ENCODE measurements at places on chromosomes 1 and 21.

DNA sequence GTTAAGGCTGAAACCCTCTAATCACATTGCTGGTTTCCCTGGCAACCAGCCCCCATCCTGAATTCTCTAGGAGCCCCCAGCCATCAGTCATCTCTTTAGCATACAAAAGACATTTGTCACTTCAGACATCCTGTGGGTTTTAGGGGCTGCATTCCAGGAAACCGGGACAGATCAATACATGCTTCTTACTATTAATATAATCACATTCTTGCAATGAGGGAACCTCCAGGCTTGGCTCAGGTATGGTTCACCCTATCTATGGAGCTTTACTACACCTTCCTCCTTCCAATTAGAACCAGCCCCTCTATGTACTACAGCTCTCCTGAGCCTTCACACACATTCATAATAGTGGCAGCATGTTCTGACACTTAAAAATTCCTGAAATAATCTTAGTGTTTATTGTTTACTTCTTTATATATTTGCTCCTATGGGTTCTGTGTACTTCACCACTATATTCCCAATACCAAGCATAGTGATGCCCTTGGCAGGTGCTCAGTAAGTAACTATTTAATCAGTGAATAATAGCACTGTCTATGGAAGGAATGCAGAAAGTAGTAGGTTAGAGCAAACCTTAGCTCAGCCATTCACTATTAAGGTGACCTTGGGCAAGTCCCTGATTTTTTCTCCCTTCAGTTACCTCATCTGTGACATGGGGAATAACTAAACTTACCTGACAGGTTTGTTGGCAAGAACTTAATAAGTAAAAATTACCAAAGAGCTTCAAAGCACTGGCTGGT is 59.6 kb downstream of the ZNF678 start:
- DNase-seq, result no peak

GRCh38 chr1:27397110-27397509 is 4.7 kb downstream of the GPR3 start:
- DNase-seq, result no peak

DNA sequence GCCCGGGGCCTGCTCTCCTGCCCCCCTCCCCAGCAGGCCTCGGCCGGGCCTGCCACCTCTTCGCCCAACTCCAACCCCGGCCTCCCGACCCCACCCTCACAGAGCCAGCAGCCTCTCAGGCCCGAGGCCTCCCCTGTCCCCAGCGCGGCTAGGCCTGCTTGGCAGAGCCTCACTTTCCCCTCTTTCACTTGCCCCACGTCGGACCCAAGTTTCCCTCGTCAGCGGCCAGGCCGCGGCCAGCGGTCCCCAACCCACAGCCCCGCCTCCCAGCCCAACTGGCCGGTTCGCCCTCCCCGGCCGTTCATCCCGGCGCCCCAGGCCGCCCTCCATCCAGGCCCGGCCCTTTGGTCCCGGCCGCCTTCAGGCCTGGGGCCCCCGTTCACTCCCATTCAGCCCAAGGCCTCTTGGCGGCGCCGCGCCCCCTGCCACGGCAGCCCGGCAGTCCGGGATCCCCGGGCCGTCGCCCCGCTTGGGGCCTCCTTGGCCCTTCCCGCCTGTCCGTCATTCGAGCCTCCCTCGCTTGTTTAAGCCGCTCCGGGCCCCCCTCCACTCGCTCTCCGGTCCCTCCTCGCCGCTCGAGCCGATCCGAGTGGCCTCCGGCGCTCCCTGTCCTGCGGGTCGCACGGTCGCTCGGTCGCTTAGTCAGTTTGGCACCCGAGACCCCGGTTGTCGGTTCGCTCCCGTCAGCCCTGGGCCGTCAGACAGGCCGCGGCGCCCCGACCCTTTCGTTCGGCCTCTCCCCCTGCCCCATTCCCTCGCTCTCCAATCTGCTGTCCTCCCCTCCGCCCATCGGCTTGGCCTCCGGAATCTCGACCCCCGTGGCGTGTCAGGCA is 1.4 kb downstream of the LRRC41 start:
- peak; percentile 77 for DNase-seq

GRCh38 chr1:235864931-235865525 is 1.7 kb downstream of the LYST start:
- DNase-seq, result no peak

GRCh38 chr1:1402072-1402900 is 3.2 kb upstream of the CCNL2 start:
- DNase-seq, result no peak

- peak; percentile 75 for DNase-seq
These were observed 529 bp downstream of the MPZL1 start for GRCh38 chr1:167722152-167722869.

DNA sequence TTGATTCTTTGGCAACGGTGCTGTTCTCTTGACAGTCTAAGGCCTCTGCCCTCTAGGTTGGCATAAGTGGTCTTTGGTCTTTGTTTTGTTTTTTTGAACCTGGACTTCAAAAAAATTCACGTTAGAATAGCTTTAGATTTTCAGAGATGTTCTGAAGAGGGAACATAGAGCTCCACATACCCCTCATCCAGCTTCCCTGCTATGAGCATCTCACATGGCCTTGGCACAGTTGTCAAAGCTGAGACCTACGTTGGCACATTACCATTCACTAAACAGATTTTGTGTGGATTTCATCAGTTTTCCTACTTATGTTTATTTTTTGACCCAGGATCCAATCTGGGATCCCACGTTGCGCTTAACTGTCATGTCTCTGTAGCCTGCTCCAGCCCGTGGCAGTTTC is 60.8 kb downstream of the ARHGEF10L start:
- DNase-seq, result no peak

DNA sequence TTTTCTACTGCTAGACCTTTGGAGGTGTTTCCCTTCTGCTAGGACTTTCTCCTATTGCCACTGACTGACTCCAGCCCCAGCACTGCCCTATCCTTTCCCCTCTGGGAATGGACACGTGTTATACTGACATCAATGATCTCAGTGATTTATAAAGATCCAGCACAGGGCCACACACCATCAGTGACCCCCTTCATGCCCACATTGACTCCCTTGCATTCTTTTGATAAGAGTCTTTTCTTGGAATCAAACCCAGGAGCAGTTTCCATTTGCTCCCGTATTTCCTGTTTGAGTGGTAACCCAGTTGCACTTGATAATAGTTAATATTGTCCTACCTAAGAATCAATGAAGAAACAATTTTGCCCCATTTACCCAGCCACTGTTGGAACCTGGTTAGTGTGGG is 501.0 kb upstream of the USP24 start:
- DNase-seq, result no peak

DNA sequence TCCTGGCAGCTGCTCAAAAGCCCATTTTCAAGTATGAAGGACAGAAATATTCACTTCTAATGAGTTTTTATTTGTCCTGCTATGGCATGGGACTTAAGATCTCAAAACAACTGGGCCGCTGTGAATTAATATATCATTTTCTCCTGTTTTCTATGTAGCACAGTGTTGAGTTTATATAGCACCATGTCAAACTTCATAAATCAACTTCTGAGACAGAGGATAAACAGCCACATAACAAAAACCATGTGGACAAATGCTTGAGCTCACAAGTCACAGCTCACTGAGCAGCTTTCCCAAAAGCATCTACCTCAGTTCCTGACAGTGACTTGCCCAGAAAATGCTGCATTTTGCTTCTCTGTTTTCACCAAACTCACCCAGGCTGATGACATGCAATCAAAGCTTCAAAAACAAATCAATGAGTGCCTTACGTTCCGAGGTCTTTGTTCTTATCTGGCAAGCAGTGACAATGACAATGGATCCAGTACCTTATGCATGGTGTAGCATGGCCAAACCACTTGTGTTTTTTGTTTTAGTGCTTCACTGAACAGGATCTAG is 722.6 kb downstream of the LRRIQ3 start:
- no peak for DNase-seq

- no peak for DNase-seq
These were observed 32.3 kb upstream of the KDM4A start for GRCh38 chr1:43617668-43618067.

GRCh38 chr1:198967566-198967965 is 328.7 kb downstream of the PTPRC start:
- no peak for DNase-seq

GRCh38 chr21:15978215-15978738 is 248.5 kb downstream of the USP25 start:
- DNase-seq, result no peak

- DNase-seq, result peak; percentile 74
These were observed at the start of gene IL10 for GRCh38 chr1:206772243-206772937. Gene IL10, minus strand, starts transcription at chr1:206772494. Its CDS starts 59 bp downstream, at chr1:206772435.

DNA sequence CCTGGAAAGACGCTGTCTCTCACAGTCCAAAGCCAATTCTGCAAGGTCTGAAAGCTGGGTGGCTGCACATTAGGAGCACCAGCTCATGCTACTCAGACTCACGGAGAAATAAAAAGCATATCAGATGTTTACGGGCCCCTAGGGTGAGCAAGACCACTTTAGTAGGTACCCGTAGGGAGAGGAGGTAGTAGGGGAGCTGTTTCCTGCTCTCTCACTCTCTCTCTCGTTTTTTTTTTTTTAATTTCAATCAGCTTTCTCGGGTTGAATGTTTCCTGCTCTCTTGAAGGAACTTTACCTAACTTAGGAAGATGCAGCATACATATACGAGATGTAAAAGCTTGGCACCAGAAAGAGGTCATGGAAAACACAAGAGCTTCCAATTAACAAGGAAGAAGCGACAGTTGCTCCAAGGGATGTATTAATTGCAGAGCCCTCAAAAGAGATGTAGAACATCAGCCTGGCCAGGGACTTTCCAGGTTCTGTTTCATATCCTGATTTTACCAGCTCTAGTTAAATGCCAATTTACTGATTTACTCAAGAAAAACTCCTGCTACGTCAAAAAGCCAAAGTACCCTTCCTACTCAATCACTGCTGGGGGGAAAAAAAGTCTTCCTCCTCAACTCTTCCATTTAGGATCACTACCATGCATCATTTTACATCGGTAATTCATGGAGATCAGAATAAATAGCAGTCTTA is 3.1 kb downstream of the LORICRIN start:
- no peak for DNase-seq

GRCh38 chr1:47479664-47480063 is 41.8 kb downstream of the FOXD2 start:
- no peak for DNase-seq

DNA sequence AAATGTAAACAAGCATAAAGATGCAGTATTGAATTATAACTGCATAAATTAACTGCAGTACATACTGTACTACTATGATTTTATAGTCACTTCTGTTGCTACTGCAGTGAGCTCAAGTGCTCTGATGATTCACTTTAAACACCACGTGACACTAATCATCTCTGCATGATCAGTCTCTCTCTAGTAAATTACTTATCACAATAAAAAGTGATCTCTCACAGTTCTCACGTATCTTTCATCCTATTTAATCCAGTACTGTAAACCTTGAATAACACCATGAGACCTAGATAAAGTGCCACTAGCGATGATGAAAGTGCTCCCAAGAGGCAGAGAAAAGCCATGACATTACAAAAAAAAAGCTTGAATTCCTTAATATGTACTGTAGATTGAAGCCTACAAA is 1242.0 kb downstream of the AMY1C start:
- DNase-seq, result no peak

GRCh38 chr21:45088116-45088515 is 13.7 kb downstream of the ADARB1 start:
- DNase-seq, result no peak

DNA sequence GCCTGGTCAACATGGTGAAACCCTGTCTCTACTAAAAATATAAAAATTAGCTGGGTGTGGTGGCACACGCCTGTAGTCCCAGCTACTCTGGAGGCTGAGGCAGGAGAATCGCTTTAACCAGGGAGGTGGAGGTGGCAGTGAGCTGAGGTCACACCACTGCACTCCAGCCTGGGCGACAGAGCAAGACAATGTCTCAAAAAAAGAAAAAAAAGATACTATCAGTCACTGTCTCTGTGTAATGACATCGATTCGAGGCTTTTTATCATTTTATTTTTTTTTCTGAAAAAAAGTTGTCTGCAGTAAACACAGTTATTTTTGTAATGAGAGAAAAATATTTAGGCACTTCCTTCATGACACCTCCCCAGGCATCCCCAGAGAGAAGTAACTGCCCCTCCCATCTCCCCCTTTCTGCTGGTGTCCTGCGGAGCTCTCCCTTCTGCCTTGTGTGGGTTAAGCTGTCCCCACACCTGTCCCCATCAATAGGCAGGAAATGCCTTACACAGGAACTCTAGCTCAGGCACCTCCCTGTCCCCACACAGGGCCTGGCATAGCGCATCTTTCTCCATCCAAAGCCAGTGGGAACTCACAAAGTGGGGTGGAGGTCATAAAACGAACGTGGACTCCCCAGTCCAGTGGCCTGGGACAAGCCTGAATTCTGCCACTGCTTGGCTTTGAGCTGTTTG is 132.0 kb downstream of the SYF2 start:
- no peak for DNase-seq

GRCh38 chr1:115092175-115092574 is 2.9 kb upstream of the TSPAN2 start:
- DNase-seq, result no peak

DNA sequence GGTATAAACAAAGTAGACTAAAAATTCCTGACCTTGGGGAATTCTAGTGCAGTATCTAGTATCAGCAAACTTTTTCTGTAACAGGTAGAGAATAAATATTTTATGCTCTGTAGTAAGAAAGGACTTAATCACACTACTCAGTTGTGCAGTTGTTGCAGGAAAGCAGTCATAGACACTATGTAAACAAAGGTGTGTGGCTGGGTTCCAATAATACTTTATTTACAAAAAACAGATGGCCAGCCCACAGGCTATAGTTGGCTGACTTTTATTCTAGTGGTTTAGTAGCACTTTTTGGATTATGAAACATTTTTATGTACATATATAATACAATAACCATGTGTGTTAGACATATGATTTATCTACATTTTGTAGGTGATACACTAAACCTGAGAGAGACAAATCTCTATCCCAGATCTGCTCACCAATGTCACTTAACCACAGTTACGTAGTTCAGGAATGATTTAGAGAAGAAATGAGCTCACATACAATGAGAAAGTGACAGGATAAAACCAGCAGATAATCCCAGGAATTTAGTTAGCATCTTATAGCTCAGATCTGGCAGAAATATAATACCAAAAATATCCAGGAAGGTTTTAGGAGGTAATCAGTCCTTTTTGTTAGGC is 56.1 kb downstream of the MIER1 start:
- DNase-seq, result no peak

DNA sequence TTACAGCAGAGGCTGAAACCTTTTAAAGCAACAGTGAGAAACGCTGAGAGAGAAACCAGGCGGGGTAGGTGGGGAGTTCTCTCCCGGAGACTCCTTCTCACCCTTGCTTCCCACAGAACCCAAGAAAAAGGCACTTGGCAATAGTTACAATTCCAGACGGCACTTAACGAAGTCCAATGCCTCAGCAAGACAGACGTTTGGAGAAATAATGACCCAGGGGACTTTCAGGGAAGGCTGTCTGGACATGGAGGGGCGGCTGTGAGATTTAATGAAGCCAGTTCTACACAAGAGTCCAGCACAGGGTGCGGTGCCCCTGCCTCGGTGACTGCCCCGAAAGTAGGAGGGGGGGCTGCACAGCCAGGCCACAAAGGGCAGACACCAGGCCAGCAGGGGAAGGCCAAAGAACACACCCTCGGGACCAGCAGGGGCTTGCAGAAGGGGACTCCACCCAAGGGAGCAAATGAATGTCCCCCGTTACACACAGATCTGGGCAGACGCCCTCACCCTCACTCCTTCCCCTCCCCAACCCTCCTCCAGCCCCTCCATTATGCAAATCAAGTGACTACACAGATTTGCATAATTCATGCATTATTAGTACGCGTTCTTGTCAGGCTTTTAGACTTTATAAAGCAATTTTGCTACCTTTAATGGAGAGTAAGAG is 26.3 kb downstream of the KCNN3 start:
- no peak for DNase-seq

GRCh38 chr21:38771536-38771935 is 34.2 kb upstream of the ETS2 start:
- DNase-seq, result no peak

Data from sigmoid colon (tissue), 7 donors.